ENCODE measurements at places on chromosomes 6 and 20.
A peak's percentile ranks its signal among the peaks of the same experiment; 100 is the strongest.

DNA sequence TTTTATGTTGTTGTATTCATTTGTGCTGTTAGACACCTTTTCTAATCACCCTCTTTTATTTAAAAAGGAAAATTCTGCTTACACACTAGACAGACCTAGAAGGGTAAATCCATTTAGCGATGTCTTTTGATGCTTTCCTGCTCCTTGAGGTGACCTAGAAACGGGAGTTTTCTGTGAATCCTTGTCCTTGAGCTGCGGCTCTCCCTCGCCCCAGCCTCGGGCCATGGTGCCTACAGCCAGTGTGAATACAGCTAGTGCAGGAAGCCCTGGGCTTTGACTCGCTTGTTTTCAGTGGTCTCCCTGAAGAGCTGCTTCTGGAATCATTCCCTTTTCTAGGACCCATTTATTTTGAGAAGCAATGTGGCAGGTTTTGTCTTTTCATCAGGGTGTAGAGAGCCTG, 17.6 kb upstream of the ADRM1 start:
- no peak for DNase-seq

DNA sequence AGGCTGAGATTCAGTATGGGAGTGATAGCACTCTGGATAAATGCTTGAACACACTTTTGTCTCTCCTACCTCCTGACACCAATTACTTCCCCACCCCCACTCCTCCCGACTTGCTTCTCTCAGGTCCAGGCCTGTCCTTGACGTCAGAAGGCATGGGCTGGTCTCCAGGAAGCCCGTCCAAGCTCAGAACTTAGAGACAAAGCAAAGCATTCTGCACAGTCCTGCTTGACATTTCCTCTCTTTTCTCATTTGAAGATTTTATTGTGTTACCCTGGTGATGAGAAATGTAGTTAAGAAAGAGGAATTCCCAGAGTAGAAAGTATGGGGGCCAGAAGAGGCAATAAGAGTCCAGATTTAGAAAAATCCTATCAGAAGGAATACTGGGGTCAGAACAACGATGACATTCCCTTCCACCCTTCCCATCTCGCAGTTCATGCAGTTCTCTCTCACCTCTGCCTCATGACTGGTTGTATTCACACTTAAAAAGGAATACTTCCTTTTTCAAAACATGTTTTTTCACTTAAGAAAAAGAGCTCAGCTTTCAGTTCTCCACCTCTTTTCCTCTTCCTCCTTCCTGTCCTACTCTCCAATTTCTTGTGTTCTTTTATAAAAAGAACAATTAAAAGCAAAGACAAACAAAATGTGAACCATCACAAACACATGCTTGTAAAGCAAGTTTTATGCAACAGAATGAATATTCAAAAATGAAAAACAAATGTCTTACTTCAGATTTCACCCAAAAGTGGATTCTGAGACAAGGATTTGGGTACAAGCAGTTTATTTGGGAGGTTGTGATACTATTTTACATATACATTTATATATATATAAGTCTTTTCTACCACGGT, 18.5 kb upstream of the FAM184A start:
- DNase-seq: no peak

DNA sequence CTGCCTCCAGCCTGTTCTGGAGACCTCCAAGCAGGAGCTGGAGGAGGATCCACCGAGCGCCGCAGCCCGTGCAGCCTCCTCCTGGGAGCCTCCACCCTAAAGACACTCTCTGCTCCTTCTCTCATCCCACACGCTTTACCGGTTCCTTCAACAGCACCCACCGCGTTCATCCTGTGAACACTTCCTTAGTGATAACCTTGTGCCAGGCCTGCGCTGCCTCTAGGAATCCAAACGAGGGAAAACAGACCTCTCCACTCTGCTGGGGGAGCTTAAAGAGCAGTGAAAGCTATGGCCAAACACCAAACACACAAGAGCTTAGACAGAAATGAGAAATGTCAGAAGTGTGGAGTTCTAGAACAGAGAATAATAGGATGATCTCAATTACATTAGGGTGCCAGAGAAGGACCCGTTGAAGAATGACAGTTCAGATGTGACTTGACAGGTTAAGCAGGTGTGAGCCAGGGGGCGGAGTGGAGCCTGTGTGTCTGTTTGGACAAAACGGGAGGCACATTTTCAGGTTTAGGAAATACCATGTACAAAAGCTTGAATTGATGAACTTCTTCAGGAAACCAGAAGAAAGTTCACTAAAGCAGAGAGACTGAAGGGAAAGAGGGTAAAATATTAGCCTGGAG, 28.5 kb upstream of the HLA-DRB5 start:
- DNase-seq: peak; percentile 3

DNA sequence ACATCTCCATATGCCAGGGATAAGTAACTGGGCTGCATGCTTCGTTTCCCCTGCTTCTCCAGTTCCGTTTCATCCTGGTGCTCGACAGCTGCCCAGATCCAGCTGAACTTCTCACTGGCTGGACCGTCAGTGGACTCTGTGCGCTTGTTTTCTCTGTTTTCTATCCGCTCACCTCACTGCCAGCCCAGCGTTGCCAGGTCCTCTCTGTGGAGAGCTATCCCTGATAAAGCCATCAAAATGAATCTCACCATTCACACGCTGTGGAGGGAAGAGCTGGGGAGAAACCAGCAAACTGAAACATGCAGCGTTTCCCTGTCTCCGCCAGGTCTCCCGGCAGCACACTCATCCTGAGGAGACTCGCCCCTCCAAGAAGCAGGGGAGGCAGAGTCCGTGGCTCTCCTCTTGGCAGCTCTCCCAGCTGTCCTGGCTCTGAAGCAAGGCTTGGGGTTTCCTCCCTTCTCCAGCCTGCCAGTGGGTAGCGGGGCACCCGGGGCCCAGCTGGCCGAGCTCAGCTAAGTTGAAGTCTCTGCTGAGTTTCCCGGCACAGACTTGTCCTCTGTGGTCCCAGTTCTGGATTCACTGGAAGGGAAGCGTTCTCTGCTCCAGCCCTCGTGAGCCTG, 160.9 kb downstream of the DTNBP1 start:
- no peak for DNase-seq

GRCh38 chr6:116945809-116946208, 68.8 kb downstream of the RFX6 start:
- DNase-seq: no peak

DNA sequence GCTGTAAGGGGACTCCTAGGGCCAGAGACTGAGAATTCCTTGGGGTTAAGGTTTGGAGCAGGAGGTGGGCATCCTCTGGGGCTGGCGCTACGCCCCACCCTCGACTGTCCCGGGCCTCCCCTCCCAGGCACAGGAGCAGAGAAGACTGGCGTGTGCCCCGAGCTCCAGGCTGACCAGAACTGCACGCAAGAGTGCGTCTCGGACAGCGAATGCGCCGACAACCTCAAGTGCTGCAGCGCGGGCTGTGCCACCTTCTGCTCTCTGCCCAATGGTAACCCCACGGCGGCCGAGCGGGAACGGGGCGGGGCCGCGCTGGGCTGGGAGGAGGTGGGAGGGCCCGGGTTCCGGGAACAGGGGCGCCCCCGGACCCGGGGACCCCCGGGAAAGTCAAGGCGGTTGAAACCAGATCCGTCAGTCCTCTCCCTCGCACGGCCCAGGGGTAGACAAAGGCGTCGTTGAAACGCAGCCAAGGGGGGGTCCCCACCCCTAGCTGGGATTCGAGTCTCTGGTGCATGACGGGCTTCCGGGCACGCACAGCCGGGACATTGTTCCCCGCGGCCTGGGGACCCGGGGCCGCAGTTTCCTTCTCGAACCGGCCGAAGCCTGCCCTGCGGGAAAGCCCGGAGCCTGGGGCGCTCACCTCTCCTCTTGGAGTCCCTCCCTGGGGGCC, 844 bp downstream of the WFDC2 start:
- no peak for DNase-seq

Data from NT2/D1 (cell line).